ENCODE measurements at places on chromosomes 16 and 17.
A peak's percentile ranks its signal among the peaks of the same experiment; 100 is the strongest.

- DNase-seq = no peak
Measured at GRCh38 chr17:78623541-78623940, 46.3 kb upstream of the DNAH17 start.

- no peak for DNase-seq
Measured at GRCh38 chr16:48292452-48292851, 45.1 kb upstream of the ABCC11 start.

GRCh38 chr17:66548158-66548557 is 245.7 kb downstream of the PRKCA start:
- no peak for DNase-seq

- no peak for DNase-seq
Measured at GRCh38 chr17:38325221-38325851, 18.4 kb downstream of the GPR179 start.

- DNase-seq = no peak
Measured at GRCh38 chr17:66519154-66519553, 216.7 kb downstream of the PRKCA start.

DNA sequence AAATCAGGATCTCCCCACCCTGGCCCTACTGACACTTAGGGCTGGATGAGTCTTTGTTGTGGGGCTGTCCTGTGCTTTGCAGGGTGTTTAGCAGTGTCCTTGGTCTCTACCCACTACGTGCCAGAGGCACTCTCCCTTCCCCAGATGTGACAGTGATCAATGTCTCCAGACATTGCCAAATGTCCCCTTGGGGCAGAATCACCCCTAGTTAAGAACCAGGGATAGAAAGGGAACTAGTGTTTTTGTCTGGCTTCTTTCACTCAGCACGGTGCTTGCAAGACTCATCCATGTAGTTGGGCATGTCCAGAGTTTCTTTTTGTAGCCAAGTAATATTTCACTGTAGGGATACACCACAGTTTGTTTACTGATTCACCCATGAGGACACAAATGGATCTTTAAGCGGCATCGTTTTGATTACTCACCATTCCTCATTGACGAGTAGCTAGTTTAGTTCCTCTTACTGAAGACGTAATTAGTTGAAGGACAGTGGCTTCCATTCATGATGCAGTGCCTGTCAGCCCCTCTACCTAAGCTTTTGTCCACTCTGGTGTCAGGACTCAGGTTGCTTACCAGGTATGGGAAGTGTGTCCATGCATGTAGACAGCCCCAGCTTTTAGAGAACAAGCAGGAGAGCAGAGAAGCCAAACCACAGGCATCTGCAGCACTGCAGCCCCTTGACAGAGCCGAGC is 26.0 kb upstream of the ITGB4 start:
- no peak for DNase-seq

- no peak for DNase-seq
Measured at GRCh38 chr16:6012716-6013115, 915.1 kb upstream of the EEF2KMT start.

GRCh38 chr17:39926135-39926587 is 1.2 kb downstream of the ORMDL3 start:
- DNase-seq = no peak

GRCh38 chr17:17609121-17609520 is 17.6 kb upstream of the PEMT start:
- peak; percentile 40 for DNase-seq

GRCh38 chr17:75856062-75856756 is 1.1 kb upstream of the WBP2 start:
- DNase-seq = no peak

GRCh38 chr17:80604009-80604669 is 59.5 kb downstream of the RPTOR start:
- no peak for DNase-seq

DNA sequence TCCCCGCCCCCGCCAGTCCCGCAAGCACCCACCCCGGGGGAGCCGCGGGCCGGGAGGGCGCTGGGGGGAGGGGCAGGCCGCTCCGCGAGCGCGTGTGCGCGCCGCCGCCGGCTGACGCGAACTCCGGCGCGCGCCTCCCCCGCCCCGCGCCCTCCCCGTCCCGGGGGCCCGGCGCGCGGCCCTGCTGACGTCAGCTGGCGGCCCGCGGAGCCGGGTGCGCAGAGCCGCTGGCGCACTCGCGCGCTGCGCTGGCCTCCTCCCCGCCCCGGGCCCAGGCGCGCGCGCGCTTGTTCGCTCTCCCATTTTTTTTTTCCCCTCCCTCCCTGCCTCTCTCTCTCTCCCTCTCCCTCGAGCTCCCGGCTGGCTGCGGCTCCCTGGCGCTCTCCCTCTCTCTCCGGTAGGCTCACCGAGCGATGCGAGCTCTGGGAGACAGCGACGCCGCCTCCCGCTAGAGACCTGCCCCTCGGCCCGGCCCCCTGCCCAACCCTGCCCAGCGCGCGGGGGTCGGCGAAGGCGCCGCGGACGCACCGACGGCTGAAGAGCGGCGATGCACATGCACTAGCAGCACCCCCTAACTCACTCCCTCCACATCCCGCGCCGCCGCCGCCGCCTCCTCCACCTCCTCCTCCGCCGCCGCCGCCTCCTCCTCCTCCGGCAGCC is at the start of gene GNAO1:
TSS of gene GNAO1 (plus strand) at position 334 of the 660 bp plus-strand sequence. CDS start 747 bp downstream, outside the sequence.
- no peak for DNase-seq

DNA sequence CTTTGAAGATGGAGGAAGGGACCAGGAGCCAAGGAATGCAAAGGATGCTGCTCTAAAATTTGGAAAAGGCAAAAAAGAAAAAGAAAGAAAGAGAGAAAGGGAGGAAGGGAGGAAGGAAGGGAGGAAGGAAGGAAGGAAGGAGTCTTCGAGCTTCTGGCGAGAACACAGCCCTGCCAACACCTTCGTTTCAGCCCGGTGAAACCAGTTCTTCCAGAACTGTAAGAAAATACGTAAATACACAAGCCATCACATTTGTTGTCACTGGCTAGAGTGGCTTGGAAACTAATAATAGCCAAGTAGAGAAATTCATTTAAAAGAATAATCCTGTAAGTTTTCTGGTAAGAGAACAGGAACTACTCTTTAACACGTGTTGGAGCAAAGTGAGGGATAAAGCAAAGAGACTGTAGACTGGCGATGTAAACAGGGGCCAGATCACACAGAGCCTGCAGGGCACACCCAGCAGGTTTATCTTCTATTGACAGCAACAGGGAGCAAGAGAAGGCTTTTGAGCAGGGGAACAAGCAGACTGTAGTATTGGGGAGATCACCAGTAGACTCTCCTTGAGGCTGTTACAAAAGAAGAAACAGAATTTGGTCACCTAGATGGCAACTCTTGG is 188.7 kb upstream of the MPHOSPH6 start:
- no peak for DNase-seq

GRCh38 chr17:10166176-10166935 is 32.0 kb downstream of the GAS7 start:
- no peak for DNase-seq

Data from iPS DF 19.7 (cell line).